ENCODE measurements at places on chromosomes 1 and 21. TPM values are rescaled to one million over a fixed set of nuclear protein-coding genes. Genes with fewer than 3 reads are reported as not detected.

DNA sequence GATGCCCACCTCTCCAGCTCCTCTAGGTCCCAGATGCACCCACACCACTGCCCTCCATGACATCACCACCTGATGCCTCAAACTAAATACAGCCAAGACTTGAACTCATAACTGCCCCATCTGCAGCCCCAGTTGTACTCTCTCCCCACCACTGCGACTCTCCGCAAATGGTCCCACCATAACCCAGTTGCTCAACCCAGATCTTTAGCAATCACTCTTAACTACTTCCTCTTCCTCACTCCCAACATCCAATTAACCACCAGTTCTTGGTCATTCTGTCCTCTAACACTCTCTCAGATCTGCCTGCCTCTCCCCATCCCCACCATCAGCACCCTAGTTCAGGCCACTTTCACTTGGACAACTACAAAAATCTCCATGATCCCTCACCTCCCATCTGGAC lies 36.8 kb upstream of the PLA2G2C start:
- DNase-seq, result no peak

GRCh38 chr1:95685081-95685480 lies 451.1 kb downstream of the RWDD3 start:
- DNase-seq, result no peak

- DNase-seq, result no peak
These were observed 48.9 kb upstream of the PTGFR start for GRCh38 chr1:78441921-78442320.

GRCh38 chr1:162302306-162303003 lies 74.2 kb downstream of the SPATA46 start:
- DNase-seq, result no peak

DNA sequence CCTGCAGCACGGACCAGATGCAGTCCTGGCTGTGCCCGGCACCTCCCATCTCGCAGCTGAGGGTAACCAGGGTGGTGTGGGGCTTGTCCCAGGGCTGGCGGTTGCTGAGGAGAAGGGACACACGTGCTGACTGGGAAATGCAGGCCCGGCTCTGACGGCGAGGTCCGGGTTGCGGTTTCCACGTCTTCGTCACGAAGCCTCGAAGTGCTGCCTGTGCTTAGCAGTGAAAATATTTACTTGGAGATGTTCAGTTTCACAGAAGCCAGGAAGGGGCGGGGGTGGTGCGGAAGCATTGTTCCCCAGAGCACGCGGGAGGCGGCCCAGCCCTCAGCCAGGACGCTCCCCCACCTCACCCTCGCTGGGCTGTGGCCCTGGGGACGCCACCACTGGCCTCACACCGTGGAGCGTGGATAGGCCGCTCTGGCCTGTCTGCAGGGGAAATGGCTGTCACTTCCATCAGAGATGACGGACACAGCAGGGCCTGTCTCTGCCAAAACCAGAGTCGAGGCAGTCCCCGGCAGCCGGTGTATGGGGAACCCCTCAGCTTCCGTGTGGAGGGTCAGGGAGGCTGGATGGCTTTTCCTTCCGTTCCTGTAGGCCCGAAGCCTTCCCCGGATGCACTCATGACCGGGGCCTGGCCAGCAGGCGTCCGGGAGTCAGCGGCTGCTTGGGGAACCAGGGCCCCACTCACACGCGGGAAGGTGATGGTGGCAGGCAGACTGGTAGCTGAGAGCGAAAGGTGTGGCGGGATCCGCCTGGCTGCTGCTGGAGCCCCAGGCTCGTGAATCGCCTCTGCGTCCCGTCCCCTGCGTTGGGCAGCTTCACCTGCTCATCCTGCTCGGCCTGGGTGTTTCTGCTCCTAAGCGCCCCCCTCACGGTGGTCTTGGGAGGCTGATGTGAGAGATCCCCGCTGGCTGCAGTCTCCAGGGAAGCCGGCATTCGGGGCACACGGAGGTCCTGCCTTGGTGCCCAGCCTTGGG lies 14.7 kb upstream of the POFUT2 start:
- DNase-seq, result peak; percentile 43

DNA sequence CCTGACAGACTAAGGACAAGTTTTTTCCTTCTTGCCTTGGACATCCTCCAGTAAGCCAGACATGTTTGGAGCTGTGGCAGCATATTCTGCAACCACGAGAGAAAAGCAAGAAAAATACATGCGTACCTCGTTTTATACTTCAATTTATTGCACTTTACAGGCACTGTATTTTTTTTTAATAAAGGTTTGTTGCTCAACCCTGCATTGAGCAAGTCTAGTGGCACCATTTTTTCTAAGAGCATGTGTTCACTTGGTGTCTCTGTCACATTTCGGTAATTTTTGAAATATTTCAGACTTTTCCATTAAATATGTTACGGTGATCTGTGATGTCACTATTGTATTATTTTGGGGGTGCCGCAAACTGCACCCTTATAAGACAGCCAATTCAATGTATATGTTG lies 2.1 kb upstream of the SSX2IP start:
- DNase-seq, result no peak

GRCh38 chr1:209823143-209824041 lies 4.4 kb upstream of the UTP25 start:
- DNase-seq, result no peak

GRCh38 chr1:210698661-210699060 lies 370.0 kb downstream of the HHAT start:
- DNase-seq, result no peak

DNA sequence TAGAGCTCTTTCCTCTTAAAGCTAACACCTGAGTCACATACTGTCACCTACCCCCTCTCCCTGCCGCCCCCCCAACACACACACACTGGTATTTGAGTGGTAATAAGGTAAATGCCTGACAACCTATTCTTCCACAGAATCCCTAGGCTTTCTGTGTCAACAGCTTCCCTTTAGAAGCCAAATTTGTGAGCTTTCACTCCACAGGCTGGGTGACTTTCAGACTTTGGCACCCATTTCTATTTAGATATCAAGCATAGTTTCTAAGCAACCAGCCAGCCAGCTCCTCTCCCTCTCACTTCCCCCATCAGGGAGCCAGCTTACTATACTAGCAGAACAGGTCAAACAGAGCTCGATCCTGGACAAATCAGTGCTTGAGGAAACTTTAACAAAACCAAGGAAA lies 3.2 kb upstream of the C1orf74 start:
- DNase-seq, result no peak

- DNase-seq, result no peak
These were observed 21.6 kb downstream of the TNN start for GRCh38 chr1:175089136-175089718.

DNA sequence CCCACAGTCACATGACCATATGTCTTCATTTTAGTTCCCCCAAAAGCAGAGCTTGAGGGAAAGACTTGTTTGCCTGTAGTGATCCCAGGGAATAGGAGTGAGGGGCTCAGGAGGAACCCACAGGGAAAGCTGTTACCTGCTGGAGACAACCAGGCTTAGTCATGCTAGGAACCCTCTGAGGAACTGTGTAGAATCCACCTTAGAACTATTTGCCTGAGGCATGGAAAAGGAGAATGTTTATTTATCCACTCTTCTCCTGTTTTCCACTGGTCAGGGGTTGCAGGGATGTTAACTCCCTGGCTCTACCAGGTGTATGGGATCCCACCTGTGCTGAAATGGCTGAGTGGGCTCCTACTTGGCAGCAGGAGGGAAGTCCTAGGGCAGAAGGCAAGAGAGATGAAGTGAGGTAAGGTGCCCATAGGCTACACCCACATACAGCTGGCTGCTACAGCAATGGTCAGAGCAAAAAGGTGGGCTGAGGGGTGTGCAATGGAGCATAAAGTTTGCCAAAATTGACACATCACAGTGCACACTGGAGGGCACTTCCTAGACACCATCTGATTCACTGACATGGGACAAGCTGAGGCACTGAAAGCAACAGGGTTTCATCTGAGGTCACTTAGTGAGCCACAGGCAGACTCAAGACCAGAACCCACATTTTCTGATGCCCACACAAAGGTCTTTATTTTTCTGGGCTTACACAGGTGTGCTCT lies 29.7 kb upstream of the CYP4B1 start:
- no peak for DNase-seq

DNA sequence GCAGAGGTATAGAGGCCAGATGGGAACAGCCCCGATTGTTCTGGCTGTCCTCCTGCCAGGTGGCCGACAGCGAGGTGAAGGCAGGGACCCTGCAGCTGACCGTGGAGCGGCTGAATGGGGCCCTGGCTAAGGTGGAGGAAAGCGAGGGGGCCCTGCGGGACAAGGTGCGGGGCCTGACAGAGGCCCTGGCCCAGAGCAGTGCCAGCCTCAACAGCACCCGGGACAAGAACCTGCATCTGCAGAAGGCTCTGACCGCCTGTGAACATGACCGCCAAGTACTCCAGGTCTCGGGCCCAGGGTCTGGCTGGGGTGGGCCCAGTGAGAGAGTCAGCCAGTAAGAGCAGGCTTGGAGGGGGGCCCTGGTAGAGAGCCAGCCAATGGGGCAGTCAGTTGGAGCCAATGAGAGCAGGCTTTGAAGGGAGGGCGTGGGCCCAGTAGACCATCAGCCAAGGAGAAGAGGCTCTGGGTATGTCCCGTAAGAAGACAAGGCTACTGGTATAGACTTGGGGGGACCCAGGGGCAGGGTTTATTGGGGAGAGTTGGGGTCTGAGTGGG lies 11.3 kb downstream of the MFAP2 start:
- no peak for DNase-seq

GRCh38 chr1:61873581-61873980 lies 131.3 kb downstream of the PATJ start:
- DNase-seq, result no peak

DNA sequence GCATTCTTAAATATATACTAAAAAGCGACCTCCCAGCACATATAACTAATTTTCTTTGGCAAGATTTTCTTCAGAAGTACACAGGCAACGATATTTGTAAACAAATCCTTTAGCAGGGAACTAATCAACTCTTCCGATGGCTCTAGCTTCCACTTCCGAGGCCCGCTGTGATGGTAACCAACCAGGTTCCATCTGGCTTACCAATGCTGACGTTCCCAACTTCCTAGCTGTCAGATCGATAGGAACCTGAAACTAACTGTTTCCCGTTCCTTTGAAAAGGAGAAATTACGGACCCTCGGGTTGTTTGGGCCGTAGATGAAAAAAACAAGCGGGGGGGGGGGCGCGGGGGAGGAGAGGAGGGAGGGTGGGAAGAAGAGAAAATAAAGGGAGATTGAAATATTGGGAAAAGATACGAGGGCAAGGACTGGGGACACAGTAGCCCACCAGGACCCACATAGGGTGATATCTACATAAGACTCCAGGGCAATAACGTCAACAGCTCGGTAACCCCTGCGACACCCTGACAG lies 513 bp downstream of the GTF2B start:
- no peak for DNase-seq

GRCh38 chr21:44611551-44611950 lies 328 bp upstream of the KRTAP10-8 start:
- DNase-seq, result no peak

DNA sequence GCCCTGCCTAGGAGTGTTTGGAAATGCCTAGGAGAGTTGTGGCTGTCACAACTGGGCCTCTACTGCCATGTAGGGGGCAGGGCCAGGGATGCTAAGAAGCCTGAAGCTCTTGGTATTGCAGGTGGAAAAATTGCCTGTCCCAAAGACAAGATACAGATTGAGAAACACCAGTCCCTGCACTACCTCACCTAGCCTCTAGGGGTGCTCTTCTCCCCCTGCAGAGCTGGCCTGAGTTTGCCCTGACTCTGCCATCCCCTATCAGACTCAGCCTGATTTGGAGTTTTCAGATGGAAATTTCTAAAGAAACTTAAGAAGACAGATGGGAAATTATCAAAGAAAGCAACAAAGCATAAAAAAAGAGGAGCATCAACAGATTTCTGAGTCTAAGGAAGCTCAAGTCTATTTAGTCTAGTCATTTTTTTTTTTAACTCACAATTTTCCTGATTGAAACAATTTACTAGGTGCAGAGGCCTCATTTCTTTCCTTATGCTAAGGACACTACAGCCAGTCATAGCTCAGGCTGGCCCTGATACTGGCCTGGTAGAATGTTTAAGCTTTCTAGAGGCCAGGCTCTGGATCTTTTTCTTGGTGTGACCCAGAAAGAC lies 61.4 kb upstream of the LRRN2 start:
- no peak for DNase-seq

GRCh38 chr1:89831462-89832120 lies 10.8 kb downstream of the LRRC8D start:
- DNase-seq, result no peak

GRCh38 chr1:201461645-201462441 lies 7.1 kb downstream of the PHLDA3 start:
- DNase-seq, result no peak

DNA sequence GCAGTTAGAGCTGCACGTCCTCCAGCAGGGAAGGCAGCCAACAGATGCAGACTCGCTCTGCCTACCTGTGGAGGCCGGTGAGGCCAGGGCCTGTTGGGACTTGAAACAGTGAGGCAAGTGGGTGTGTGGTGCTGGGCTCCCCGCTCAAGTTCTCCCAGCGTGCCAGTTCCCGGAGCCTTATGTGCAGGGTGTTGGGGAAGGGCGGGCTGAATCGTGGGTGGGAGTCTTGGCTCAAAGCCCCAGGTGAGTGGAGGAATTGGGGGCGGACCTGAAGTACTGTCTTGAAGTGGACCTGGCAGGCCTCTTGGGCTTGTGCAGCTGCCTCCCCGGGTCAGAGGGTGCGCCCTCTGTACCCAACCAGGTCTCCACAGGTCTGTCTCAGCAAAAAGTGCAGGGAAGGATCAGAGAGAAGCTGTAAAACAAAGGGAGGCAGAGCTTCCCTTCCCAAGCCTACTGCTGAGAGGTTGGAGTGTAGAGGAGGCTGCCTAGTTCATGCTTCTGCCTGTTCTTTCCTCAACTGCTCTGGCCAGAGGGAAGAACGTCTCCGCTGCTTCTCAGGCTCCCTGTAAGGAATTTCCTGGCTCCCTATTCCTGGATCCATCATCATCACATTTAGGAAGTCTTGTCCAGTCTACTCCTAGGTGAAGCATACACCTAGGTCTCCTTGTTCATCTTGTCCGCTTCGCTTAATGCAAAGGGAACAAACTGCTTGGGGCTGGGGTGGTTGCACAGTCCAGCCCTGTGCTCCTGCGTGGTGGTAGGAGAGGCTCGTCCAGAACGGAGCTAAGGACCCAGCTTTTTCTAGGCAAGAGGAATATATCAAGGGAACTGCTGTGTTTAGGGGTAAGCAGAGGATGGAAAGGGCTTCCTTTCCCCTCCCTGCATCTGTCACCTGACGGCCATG lies 14.9 kb downstream of the UTP11 start:
- peak; percentile 53 for DNase-seq

DNA sequence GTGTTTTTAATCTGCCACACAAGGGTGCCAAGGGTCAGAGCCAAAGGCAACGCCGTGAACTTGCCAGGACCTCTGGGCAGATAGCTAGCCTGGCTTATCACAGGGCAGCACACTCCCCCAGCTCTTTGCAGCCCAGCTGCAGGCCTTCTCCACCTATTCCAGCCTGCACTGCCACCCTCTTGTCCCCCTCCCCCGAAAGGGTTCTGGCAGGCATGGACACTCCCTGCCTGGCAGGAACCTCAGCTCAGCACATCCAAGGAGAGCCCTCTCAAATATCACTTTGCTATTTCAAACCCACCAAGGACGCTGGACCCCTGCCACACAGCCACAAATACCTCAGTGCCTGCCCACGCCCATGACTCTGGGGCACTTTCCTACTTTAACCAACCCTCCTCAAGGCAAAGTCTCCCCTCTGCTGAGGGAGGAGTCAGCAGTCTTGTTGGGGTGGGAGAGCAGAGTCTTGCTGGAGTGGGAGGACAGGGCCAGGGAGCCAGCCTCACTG lies 9.1 kb downstream of the SSBP3 start:
- no peak for DNase-seq

The VWA5B1 gene
- total RNA-seq, result 0.30 TPM

The TFF2 gene
- not detected for total RNA-seq

The CRYZ gene
- total RNA-seq, result 45.0 TPM

The LRRN2 gene
- total RNA-seq, result not detected

The PBXIP1 gene
- total RNA-seq, result 41.1 TPM

The AADACL4 gene
- total RNA-seq, result not detected

The AHCTF1 gene
- total RNA-seq, result 46.8 TPM

The PROX1 gene
- 0.08 TPM for total RNA-seq
